Central memory CD4-positive, alpha-beta T cell (primary cell): ENCODE measurements at places on chromosomes 12 and 14.
A peak's percentile ranks its signal among the peaks of the same experiment; 100 is the strongest.

DNA sequence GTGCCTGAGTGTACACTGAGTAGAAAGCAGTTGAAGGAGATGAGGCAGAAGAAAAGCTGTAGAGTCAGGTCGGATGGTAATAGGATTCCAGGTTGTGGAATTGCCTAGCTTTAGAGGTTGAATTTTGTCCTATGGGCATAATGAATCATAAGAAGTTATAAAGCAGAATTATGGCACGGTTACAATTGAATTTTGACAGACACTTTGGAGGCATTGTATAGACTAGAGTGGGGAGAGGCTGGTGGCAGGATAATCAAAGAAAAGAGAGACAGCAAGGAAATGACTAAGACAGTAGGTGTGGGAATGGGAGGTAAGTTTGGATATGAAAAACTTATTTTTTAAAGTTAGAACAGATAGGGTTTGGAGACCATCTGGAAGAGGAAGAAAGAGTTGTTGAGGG is 102.6 kb downstream of the NTN4 start:
- DNase-seq: no peak

GRCh38 chr12:89528434-89528833 is 2.6 kb upstream of the POC1B start:
- DNase-seq: no peak

GRCh38 chr12:106126441-106127337 is 12.1 kb downstream of the NUAK1 start:
- no peak for DNase-seq

- no peak for DNase-seq
These were observed 9.5 kb downstream of the PAX9 start for GRCh38 chr14:36671149-36671548.

GRCh38 chr12:101299346-101299745 is 19.4 kb downstream of the UTP20 start:
- no peak for DNase-seq

- no peak for DNase-seq
These were observed 54.3 kb upstream of the TMX1 start for GRCh38 chr14:51185754-51186153.

- DNase-seq: no peak
These were observed 28.3 kb downstream of the TMEM233 start for GRCh38 chr12:119621878-119622277.

GRCh38 chr14:26128931-26129671 is 468.7 kb downstream of the NOVA1 start:
- DNase-seq: no peak

DNA sequence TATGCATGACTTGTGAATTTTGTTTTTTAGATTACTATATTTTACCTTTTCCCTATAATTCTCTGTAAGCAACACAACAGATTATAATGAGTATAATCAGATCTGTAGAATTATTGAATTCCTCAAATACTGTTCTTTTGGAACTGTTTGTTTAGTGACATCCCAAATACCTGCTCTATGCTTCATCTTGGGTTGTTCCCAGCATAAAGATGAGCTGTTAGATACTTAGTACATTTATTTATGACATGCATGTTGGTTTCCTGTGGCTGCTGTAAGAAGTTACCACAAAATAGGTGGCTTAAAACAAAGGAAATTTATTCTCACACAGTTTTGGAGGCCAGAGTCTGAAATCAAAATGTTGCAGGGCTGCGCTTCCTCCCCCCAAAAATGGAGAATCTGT is 78.4 kb downstream of the PTPRR start:
- DNase-seq: no peak

DNA sequence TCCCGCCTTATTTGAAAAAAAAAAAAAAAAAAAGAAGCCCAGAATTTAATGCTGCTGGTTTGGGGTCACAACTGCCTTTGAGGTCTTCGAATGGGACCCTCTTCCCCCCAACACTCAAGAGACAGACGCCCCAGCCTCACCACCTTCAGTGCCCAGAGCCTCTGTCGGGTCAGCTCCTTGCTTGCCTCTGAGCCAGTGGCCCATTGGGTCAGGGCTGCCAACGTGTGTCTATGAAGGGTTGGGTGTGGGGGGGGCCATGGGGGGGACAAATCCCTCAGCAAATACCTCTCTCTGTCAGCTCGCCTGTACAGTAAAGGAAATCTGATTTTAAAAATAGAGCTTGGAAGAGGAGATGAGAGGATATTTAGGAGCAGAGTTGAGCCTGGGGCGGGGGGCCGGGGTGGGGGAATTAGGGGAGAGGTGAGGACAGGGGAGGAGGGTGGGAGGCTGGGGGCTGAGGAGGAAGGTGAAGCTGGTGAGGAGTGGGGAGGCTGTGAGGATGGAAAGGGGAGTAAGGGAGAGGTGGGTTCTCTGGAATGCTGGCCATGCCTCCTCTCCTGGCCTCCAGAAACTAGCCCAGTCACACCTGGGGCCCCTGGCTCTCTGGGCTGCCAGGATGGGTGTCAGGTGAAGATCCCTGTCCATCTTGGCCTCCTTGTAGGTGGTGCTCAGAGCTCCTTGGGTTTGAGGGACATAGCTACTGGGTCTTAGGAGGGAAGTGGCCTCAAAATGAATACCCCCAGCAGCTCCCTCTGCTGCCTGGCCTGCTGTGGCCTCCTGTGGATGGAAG is 13.3 kb downstream of the RTL1 start:
- no peak for DNase-seq

DNA sequence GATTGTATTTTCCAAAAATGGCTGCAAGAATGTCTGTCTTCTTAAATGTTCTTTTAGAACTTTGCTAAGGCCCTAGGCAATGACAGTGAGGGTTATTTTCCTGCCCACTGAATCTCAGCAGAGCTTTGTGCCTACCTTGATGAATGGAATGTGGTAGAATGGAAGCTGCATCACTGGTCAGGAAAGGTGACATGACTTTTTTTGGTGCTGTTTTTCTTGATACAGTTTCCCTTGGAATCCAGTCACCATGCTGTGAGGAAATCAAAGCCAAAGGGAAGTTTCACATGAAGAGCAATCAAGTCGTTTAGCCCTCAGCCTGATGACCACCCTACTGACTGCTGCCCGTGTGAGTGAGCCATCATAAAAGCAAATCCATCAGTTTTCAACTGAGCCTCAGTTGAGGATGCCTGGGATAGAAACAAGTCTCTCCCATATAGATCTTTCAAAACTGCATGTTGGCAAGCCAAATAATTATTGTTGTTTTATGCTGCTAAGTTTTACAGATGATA is 886.0 kb upstream of the FBXO33 start:
- DNase-seq: no peak

DNA sequence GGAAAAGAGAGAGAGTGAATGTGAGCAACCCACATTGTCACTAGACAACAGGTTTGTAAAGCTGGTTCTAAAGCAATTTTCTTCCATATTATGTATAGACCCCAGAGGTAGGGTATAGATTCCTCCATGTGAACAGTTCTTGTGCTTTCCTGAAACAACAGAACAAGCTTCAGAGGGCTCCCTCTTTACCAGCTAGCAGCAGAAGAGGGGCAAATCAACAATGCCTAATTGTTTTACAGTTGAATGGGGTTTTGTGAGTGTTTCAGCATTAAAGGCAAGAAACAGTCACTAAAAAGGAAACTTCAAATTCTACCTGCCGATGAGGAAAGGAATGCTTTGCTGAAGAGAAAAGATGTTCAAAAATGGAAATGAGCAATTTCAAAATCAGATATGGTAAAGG is 341.2 kb upstream of the KITLG start:
- DNase-seq: no peak

GRCh38 chr14:92471919-92472318 is 41.7 kb upstream of the RIN3 start:
- DNase-seq: no peak

DNA sequence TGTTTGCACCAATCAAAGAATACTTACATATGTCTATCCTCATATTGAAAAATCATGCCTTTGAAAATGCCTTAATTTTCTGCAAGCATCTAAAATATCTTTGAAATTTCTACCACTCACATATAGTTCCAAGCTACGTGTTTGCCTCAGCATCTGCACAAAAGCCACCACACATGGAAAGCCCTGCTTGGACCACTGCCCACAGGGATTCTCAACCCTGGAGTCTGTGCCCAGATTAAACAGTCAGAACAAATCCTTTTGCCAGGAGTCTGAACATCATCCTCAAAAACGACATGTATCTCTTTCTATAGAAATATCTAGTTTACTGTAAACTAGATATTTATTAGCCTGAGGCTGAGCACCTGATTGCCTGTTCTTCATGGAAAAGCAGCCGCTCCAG is 32.6 kb downstream of the ARMH4 start:
- no peak for DNase-seq

- DNase-seq: no peak
These were observed 250.4 kb downstream of the C12orf75 start for GRCh38 chr12:105580821-105581352.

GRCh38 chr14:65981192-65981843 is 504.9 kb upstream of the CCDC196 start:
- no peak for DNase-seq

- peak; percentile 68 for DNase-seq
These were observed at the start of gene REC8 for GRCh38 chr14:24171422-24172260. REC8 (plus strand) TSS chr14:24172080; CDS start chr14:24172553, 473 bp downstream.
